Upper lobe of right lung (tissue), 1 donor: ENCODE measurements at places on chromosomes 4 and X. TPM values are rescaled to one million over a fixed set of nuclear protein-coding genes. Genes with fewer than 3 reads are reported as not detected.

REPS2 gene
- 18.9 TPM for total RNA-seq

DNA sequence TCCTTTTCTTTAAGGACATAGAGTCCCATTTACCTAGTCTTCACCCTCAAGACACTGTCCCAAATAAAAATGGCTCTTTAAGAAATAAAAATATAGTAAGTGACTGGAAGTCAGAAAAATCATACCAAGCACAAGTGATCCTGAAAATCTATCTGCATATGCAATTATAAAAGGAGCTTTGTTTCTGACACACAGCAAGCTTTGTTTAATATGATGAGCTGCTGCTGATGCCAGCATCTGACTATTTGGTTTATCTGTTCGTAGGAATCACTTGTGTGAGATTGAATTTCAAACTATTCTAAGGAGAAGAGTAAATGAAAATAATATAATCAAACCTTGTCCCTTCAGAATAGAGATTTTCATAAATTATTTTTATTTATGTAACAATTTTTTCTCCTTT, 332.4 kb downstream of the PCDH7 start:
- DNase-seq, result no peak

C4orf51 gene
- not detected for total RNA-seq

- no peak for DNase-seq
Measured at GRCh38 chrX:148540114-148540513, 39.7 kb downstream of the AFF2 start.

KIAA1210 gene
- not detected for total RNA-seq

PPARGC1A gene
- 14.2 TPM for total RNA-seq

SATL1 gene
- not detected for total RNA-seq

DNA sequence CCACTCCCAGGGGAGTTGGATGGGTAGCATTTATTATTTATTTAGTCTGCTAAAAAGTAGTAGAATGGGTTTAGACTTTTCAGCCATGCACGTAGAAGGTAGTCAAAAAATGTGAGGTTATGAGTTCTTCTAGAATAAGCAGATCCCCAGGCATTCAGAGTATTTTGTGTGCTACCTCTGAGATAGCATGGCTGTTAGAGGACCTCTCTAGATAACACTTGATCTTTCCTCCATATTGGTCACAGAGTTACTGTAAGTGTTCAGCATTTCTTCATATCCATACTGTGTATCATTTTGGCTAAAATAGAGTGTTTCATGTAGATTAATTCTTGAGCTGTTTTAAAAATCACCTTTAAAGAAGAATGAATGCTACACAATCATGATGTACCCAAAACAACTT, 58.4 kb downstream of the KLHL5 start:
- no peak for DNase-seq

GRCh38 chr4:1012034-1012739, 761 bp downstream of the FGFRL1 start:
- peak; percentile 81 for DNase-seq

- peak; percentile 59 for DNase-seq
Measured at GRCh38 chr4:142845293-142846107, 601 bp downstream of the INPP4B start.

- no peak for DNase-seq
Measured at GRCh38 chr4:43234626-43235415, 342.3 kb downstream of the GRXCR1 start.

RNF175 gene
- not detected for total RNA-seq

ITIH6 gene
- total RNA-seq, result not detected

GRCh38 chrX:7314425-7314824, 166.5 kb upstream of the PUDP start:
- DNase-seq, result no peak

- no peak for DNase-seq
Measured at GRCh38 chr4:146486565-146486964, 35.2 kb downstream of the SLC10A7 start.

GRCh38 chrX:107579956-107580355, 48.4 kb upstream of the PRPS1 start:
- no peak for DNase-seq

- no peak for DNase-seq
Measured at GRCh38 chrX:28586981-28587551, at the start of gene IL1RAPL1. Gene IL1RAPL1 (plus strand): TSS chrX:28587446.

DNA sequence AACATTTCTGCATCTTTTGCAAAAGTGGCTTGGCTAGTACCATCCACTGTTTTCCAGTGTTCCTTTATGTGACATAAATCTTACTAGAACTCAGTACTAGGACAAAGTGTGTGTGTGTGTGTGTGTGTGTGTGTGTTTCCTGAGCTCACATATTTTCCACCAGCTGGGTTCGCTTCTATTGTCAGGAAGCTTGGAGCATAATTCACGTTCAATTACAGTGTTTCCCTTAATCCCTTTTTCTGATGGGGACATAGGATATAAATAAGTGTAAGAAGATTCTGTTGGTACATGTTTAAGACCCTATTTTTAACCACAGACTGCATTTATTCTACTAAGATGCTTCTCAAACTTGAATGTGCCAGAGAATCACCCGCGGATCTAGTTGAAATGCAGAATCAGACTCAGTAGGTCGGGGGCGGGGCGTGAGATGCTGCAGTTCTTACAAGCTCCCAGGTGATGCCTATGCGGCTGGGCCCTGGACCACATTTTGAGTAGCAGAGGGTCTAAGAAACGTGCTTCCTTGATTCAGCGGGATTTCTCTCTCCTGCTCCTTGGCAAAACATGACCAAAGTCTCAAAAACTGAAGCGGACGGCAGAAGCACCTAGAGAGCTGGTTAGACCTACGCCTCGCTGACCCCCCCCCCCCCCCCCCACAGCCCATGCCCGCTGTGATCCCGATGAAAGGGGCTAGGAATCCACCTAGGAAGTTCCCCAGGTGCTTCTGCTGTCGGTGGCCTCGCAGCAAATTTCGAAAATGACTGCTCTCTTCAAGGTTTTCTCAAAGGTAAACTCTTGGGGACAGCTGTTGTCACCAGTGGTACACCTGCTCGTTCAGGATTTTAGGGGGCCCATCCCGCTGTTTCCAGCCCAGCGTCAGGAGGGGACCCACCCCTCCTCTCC, 797 bp downstream of the CD99L2 start:
- DNase-seq, result peak; percentile 63

DNA sequence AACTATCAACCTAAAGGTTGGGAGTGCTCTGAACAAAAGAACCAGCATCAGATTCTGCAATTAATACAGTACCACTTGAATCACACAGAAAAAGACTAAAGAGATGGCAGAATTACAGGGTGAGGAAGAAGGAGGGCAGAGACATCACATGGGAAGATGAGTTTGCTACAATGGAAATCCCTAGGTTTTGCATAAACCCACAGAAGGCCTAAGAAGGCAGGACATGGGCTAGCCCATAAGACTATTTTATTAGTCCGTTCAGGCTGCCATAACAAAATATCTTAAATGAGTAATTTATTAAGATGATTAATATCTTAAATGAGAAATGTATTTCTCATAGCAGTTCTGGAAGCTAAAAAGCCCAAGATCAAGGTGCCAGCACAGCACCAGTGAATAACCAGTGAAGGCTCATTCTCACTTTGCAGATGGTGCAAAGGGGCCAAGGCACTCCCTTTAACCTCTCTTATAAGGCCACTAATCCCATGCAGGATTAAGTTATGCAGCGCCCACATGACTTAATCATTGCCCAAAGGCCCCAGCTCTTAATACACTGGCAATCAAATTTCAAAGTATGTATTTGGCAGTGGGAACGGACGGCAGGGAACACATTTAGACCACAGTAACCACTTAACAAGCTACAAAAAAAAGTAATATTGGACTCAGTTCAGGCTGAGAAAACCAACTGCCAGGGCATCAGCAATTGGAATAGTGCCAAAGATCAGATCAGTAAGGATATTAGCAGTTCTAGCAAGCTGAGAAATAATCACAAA, 47.6 kb upstream of the NEUROG2 start:
- DNase-seq, result no peak

PASD1 gene
- not detected for total RNA-seq

- no peak for DNase-seq
Measured at GRCh38 chr4:74189331-74190043, 31.6 kb downstream of the MTHFD2L start.

CFI gene
- total RNA-seq, result 61.0 TPM

DNA sequence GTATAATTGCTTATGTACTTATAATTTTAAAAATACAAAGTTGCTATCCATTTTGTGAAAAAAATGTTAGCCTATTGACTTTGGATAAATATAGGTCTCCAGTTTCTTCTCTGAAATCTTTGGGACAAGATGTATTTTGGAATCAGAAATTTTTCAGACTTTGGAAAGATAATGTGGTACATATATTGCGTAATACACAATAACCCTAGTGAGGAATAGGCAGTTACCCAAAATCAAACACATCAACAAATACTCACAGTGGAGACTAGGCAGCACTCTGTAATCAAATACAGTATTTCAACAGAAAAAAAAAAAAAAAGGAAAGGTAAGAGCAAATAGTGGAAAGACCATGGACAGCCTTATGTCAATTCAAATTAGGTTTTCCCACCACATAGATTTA, 796.8 kb downstream of the ADGRL3 start:
- DNase-seq, result no peak

AFAP1 gene
- 28.7 TPM for total RNA-seq

MAGEB1 gene
- not detected for total RNA-seq

DNA sequence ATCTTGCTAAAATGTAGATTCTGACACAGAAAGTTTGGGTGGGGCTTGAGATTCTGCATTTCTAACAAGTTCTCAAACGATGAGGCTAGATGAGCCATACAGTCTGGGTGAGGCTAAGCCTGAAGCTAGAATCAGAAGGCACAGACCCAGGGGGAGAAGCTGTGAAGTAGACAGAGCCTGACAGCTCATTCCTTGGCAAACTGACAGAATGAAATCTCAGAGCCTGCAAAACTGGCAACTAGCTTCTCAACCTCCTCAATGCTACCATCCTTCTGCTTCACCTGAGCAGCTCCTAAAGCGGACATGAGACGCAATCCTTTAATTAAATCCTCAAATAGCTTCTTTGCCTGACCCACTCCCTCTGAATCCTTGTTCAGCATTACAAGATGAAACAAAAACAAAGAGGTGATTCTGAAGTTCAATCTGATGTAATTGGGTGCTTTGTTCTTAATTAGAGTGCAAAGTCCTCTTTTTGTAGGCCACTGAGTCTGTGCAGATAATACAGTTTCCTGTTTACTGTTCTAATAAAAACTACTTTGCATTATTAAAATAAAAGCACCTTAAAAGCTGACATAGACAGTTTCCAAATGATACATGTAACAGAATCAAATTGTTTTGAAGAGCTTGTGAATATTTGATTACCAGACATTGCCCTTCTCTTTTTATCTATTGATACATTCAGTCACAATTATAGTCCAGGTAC, 71.0 kb upstream of the BMP2K start:
- DNase-seq, result no peak

GRCh38 chr4:140743194-140743931, 12.8 kb downstream of the TBC1D9 start:
- no peak for DNase-seq

DNA sequence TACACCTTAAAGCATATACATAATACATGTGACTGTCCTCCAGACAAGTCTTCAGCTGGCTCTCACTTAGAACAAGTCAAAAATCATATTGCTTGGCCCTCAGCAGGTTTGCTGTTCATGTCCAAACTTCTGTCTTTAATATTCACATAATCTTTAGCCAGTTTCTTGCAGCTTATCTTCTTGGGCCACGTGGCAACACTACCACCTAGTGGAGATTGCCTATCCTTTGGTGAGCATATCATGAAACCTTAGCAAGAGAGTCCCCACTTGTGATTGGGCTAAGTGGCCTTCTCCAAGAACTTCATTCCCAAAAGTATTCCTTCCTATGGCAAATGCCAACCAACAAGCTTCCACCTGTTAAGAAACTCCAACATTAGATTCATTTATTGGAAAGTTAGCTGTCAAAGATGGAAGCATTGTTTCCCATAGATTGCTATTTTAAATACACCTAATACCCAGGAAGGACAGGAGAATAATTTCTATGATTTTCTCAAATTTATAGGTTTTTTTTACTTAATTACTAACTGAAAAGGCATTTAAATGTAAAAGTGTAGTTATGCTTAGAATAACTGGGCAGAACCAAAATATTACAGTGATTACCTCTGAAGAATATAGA, 231.9 kb upstream of the INTU start:
- DNase-seq, result no peak

DNA sequence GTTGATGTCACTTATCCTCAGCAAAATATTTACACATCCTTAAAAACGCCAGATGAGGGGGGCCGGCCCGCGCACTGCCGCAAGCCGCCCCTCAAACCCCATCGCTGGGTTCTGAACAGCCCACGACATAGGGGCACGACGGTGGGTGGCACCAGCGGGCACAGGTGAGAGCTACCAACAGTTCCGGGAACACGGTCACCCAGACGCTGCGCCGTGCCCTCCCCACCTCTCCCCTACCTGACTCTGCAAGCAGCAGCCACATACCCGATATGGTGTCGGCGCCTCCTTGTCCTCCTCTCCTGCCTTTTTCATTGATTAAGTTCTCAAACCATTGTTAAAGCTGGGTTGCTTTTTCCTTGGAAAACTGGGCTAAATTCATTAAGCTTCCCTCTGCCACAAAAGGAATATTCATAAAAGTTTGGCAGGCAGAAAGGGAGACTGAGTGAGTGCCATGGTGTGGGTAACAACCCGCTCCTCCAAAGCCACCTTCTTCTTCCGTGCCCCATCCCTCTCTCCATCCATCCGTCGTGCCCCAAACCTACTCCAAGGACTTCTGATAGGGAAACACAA, 1.4 kb downstream of the RAI2 start:
- DNase-seq, result peak; percentile 66

DNA sequence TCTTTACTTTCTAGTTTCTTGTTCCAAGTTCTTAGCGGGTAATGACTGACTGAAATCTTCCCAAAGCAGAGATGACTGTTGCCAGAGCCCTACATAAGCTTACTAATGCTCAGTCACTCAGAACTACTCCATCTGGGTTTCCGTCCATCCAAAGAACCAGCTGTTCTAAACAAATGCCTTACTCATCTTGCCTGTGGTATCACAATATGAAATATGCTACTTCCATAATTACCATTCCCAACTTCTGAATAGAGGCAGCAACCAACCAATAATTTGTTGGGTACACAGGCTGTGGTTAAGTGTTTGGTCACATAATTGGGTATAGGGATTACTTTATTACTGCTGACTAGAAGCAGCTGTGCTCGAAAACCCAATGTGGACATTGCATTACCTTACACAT, 930.2 kb upstream of the DIAPH2 start:
- no peak for DNase-seq

- DNase-seq, result no peak
Measured at GRCh38 chr4:88077911-88078524, 70.6 kb downstream of the PKD2 start.

- no peak for DNase-seq
Measured at GRCh38 chr4:162921178-162921785, 245.4 kb downstream of the NAF1 start.

NEIL3 gene
- total RNA-seq, result 0.52 TPM

DNA sequence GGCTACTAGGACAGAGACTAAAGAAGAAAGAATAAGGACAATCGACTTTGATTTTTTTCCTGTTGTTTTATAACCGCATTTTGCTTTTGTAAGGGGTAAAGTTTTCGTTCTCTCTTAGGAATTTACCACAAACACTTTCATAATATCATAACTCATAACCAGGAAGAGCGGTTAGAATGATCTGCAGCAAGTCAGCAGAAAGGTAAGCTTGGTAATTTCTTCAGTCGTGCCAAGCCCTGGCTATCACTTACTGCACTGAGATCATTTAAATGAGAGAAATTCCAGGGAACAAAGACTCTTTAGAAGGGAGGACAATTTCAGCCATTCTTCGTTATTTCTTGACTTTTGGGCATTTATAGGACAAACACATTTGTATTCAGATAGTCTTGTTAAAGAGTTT, 258.1 kb downstream of the UNC5C start:
- DNase-seq, result no peak

- no peak for DNase-seq
Measured at GRCh38 chr4:84110040-84110439, 389.1 kb downstream of the NKX6-1 start.
